ENCODE measurements at places on chromosomes 2 and 18.

GRCh38 chr18:7152440-7152839 lies 34.8 kb upstream of the LAMA1 start:
- no peak for DNase-seq

- DNase-seq, result no peak
Measured at GRCh38 chr2:159518321-159519005, 97.9 kb downstream of the BAZ2B start.

GRCh38 chr2:113724010-113724409 lies 32.4 kb downstream of the SLC35F5 start:
- no peak for DNase-seq

DNA sequence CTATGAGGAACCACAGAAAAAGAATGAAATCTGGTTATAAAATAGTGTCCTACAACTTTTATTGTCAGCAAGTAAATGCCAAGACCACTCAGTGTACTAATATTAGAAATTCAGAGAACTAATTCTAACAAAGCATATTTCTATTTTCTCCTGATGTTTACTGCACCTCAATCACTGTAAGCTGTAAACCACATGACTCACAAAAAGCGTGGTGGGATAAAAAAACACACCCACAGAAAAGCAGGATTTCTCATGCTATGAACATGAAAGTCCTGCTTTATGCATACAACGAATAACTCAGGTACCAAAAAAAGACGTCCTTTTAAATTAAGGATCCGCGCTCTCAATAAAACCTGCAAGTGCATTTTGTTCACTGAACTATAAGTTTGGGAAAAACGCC lies 797 bp downstream of the TXNL4A start:
- no peak for DNase-seq

- DNase-seq, result no peak
Measured at GRCh38 chr2:38192976-38193375, 117.0 kb upstream of the CYP1B1 start.

GRCh38 chr2:45352506-45352905 lies 258.6 kb downstream of the SRBD1 start:
- DNase-seq, result no peak

DNA sequence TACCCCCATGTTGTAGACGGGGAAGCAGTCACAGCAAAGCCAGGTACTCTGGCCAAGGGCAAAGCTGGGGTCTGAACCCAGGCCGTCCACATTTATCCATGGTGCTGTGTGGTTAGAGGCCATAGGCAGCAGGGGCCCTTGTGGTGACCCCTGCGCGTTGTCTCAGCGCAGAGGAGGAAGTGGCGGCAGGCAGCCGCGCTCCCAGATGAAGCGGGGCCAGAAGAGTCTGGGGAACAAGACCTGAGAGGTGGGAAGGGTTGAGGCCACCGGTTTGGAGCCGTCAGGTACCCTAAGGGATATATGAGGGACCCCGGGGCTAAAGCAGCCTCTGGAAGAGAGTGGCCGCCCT lies 770 bp downstream of the ZNF396 start:
- peak; percentile 64 for DNase-seq

DNA sequence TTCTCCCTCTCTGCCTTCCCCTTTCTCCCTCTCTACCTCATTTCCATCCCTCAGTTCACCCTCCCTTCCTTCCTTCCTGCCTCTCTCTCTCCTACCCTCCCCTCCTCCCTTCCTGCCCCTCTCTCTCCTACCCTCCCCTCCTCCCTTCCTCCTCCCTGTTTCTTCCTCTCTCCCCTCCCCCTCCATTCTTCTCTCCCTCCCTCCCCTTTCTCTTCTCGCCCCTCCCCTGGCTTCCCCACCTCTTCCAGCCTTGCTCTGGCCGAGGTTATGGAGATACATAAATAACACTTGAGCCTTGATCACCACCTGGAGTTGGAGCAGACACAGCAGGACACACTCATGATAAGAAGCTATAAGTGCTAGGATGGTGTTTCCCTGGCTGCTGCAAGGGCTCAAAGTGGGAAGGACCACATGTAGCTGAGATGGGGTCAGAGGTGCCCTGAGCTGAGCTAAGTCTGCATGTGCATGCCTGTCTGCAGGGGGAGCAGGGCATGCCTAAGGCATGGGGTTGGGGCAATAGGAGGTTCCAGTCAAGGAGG lies 326.1 kb upstream of the HS6ST1 start:
- no peak for DNase-seq

DNA sequence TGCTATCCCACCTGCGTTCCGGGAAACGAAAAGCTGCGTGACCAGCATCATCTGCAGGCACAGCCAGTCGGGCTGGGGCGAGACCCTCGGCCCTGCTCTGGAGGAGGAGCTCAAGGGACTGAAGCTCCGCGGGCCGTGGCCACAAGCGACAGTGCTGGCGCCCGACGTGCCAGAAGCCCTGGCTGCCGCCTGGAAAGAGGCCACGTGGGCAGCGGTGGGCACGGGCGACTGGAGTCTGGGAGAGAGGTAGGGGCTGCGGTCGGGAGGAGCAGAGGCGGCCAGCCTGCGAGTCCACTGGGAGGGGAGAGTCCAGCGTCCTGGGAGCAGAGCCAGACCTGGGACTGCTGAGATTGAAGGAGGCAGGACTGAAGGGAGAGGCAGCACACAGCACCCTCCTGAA lies 9.2 kb downstream of the DTYMK start:
- no peak for DNase-seq

GRCh38 chr2:201182650-201183364 lies at the start of gene CASP10:
CASP10 (plus strand) TSS chr2:201183141; CDS start chr2:201185778, 2,637 bp downstream.
- DNase-seq, result no peak

DNA sequence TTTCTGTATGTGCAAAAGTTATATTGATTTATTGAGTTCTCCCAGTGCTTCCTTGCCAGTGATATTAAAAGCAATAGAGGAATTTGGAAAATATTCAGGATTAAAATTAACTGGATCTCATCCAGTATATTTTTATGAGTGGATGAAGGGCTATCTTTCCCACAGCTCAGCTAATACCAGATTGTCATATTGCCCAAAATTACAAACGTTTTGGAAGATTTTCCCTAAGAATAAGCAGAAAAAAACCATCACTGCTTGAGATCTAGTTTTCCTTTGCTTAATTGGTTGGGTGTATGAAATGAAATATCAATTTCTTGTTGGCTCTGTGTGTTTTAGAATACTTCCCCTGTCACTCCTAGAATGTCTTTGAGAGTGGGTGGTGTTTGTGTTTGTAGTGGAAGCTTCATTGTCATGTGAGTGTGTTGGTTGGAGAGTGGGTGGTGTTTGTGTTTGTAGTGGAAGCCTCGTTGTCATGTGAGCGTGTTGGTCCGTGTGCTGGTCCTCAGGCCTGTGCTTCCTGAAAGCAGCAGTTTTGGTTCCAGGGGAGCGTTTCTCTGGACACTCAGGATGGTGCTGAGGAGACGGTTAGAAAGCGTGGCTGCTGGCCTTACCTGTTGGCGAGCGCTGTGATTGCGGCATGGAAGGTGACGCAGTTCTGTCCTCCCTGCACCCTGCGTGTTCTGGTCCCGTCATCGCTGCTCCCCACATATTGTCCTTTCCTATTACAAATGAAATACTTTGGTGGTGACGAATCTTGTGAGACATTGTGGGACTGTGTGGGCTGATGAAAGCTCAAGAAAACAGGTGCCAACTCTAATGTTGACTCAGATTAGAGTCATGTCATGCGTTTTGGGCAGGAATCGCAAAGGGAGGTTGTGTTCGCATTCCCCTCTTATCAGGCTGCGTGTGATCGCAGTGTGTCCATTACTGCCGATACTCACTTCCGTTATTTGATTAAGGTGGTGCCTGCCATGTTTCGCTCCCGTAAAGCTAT lies 12.4 kb downstream of the ASB1 start:
- DNase-seq, result peak; percentile 75

- DNase-seq, result no peak
Measured at GRCh38 chr18:68121826-68122225, 593.1 kb downstream of the TMX3 start.

GRCh38 chr18:27652480-27653121 lies 467.5 kb upstream of the CHST9 start:
- DNase-seq, result no peak

DNA sequence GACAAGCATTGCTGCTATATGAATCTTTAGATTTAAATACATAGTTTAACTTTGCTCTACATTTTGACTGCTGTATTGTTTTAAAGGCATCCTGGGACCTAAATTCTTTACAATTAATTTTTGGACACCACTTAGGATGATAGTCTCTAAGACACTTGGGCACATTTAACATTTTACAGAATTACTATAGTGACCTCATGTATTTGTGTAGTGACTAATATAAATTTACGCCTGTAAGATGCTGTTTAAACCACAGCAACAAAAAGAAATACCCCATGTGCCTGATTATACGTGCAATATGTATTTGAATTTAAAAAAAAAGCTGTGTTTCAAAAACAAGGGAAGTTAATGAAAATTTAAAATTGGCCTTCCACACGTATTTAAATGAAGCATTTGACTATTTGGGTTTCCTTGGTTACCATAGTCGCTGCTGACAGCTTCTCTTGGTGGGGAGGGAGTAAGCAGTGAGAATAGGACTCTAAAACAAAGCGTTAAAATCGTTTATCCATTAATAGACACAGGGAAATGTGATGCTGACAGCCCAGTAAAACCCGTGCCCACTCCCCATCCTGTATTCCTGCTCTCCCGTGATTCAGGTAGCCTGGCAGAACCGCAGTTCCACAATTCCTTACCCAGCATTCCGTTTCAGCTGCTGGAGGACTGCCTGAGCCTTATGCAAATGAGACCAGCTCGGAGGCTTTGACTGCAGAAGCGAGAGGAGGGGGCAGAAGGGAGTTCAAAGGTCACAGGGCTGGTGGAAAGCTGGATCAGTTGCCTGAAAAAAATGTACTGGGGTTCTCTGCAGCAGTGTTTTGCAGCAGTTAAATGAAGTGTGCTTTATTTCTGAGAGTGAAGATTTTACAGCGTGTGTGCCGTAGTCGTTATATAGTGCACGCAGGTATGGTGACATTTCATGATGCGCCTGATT lies 104.3 kb downstream of the CSRNP3 start:
- DNase-seq, result no peak

GRCh38 chr18:74146756-74147155 lies 878 bp downstream of the FBXO15 start:
- no peak for DNase-seq

DNA sequence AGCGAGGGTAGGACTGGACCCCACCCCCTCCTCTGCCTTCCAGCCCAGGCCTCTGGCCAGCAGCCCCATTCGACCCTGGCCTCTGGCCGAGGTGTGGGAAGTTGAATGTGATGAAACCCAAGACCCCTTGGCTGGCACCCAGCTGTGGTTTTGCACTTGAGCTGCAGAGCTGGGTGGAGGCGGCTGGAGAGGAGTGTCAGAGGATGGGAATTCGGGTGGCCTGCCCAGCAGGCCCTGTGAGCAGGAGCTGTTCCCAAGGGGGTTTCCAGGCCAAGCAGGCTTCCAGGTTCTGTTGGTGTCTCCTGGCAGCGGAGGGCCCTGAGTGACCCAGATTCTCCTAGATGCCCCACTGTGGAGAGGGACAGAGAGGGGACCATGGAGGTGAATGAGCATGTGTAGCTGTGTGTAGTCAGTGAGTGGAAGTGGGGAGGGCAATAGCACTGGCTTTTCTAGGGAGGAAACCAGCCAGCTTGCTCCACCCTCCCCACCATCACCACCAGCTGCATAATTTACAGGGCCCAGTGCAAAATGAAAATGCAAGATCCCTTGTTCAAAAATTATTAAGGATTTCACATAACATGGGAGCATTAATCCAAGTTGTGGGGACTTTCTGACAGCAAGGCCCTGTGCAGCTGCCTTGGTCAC lies 172.2 kb upstream of the HAAO start:
- DNase-seq, result no peak

GRCh38 chr2:39107156-39107555 lies 13.7 kb downstream of the SOS1 start:
- DNase-seq, result no peak

- no peak for DNase-seq
Measured at GRCh38 chr2:227643990-227644551, 22.5 kb upstream of the SCYGR5 start.

GRCh38 chr2:236342951-236343350 lies 78.7 kb upstream of the ASB18 start:
- no peak for DNase-seq

DNA sequence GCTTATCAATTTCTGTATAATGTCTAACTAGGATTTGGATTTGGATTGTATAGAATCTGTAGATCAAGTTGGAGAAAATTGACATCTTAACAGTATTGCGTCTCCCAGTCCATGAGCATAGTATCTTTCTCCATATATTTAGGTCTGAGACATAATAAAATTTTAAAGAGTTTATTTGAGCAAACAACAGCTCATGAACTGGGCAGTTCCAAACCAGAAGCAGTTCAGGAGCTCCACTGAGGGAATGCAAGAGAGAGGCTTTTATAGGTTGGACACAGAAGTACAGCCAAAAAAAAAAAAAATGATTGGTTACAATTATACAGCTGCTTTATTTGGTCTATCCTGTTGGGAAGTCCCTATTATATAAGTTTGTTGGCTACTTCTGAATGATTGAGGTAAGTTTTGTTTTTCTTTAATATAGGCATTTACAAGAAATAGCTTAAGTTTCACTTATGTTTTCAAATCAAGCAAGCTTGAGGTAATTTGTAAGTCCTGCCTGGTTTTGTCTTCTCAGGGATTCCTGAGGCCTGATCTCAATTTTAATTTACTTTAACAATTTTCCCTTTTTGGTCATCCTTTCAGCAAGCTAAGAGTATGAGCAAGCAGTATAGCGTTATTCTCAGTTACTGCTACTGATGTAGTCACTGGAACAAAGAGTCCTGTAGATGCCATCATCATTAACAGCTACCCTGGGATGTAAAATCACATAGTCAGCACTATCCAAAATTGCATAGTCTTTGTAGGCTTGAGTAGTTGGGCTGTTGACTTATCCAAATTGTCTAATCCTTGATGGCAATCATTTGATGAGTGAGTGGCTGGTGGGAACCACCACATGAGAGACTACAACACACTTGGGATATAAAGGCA lies 27.5 kb upstream of the RUFY4 start:
- no peak for DNase-seq

DNA sequence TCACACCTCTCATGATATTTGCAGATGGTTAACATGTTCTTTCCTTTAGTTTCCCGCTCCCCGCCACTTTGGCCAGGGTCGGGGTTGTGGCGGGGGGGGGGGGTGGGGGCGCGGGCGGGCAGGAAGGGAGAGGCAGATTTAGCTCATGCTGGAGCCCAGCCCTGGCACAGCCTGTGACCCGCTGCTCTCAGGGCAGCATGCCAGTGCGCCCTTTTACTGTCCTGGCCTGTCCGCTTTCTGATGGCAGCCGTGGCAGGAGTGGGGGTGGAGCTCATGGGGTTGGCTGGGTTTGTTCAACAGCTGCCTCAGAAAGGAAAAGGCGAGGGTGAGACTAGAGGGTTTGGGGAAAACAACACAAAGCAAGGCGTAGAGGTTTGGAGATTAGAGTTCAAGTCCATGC lies 56.1 kb downstream of the TNP1 start:
- DNase-seq, result no peak

- DNase-seq, result no peak
Measured at GRCh38 chr2:72138011-72138881, 9.4 kb downstream of the CYP26B1 start.
